ENCODE measurements at places on chromosomes 12 and 14.

DNA sequence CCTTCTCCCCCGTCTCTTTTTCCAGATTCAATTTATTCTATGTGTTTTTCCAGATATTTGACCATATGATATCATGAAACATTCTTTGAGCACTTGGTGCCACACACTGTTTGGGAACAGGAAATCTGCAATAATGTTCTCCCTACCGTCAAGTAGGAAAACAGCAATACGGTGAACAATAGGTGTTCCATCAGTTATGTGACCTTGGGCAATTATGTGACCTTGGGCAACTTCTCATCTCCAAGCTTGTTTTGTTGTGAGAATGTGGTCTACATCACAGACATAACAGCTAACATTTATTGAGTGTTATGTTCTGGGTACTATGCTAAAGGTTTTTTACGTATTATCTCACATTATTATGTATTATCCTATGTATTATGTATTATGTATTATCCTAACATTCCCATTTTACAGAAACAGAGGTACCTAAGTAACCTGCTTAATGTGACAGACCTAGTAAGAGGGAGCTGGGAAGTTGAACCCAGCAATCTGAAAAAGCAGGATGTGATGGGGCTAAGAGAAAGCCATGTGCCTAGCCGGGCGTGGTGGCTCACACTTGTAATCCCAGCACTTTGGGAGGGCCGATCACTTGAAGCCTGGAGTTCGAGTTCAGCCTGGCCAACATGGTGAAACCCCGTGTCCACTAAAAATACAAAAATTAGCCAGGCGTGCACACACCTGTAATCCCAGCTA, 1.2 kb upstream of the NEK9 start:
- DNase-seq, result no peak

GRCh38 chr14:50001151-50001998, 108.5 kb downstream of the ARF6 start:
- DNase-seq, result peak; percentile 60

GRCh38 chr14:79631276-79631675, 580.0 kb downstream of the DIO2 start:
- no peak for DNase-seq

GRCh38 chr12:122981036-122981471, 573 bp downstream of the ARL6IP4 start:
- peak; percentile 29 for DNase-seq

DNA sequence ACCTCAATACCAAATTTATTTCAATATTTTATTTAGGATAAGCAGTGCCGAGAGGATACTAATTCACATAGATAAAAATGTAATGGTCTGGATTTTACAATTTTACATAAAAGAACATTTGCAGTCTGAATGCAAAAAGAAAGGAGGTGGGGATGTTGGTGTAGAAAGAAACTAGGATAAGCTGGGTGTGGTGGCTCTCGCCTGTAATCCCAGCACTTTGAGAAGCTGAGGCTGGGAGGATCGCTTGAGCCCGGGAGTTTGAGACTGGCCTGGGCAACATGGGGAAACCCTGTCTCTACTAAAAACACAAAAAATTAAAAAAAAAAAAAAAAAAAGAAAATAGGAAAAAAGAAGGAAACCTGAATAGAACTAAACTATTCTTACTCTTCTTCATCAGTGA, 16.9 kb downstream of the SYCP3 start:
- DNase-seq, result no peak

DNA sequence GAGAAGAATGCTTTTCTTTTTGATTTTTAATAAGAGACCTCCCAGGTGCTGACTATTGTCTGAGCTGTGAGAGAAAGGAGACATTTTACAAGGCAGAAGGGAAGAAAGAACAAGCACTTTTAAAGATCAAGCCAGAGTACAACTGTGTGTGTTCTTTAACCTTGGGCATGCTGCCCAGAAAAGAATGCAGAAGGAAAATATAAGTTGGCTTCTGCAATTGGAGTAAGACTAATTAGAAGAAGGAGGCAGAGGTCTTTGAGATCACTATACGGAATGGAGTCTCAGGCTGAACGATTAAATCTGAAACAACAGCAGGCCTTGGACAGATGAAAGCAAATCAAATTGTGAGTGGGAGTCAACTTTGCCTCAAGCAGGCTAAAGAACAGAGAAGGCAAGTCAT, 230.5 kb downstream of the ATP23 start:
- no peak for DNase-seq

DNA sequence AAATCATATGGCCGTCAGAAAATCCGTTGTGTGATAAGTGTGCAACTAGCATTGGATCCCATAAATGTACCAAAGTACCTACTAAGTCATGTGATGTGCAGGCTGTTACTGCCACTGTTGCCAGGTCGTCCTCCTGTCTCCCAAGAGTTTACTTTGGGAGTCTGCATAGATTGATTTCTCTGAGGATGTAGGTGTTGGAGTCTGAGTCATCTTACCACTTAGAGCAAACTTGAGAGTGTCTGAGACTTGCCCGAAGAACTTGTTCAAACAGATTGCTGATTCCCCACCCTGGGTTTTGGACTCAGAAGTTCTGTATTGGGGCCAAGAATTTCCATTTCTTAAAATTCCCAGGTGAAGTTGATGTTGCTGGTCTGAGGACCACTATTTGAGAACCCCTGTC, 11.4 kb downstream of the TMX1 start:
- no peak for DNase-seq

DNA sequence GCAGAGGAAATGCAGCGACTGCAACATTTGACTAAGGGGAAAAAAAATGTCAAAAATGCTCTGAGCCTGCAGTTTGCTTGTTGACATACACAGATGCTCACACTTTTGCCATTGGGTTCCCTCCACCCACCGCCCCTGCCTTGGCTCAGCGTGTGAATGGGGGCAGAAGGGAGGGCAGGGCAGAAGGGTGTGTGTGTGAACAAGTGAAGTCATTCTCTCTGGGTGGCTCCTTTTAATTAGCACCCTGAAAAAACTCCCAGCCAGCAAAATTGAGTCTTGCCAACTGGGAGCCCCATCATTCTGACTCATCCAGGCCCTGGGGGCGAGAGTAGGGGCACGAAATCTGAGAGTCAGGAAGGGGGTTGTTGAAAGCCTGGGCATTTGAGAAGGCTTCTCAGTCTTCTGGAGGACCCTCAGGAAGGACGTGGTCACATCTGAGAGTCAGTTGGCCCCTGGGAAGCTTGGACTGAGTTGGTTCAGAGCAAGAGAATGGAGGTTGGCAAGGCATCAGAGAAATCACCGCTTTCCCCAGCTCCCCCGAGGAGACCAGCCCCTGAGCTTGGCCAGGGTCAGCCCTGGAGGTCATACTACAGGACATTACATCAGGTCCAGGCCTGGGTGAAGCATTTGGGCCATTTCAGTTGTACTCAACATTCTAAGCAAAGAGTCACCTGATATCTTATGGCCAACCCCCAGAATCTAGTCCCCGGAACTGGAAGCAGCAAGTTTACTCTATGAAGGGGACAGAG, 22.7 kb upstream of the KRT78 start:
- no peak for DNase-seq

DNA sequence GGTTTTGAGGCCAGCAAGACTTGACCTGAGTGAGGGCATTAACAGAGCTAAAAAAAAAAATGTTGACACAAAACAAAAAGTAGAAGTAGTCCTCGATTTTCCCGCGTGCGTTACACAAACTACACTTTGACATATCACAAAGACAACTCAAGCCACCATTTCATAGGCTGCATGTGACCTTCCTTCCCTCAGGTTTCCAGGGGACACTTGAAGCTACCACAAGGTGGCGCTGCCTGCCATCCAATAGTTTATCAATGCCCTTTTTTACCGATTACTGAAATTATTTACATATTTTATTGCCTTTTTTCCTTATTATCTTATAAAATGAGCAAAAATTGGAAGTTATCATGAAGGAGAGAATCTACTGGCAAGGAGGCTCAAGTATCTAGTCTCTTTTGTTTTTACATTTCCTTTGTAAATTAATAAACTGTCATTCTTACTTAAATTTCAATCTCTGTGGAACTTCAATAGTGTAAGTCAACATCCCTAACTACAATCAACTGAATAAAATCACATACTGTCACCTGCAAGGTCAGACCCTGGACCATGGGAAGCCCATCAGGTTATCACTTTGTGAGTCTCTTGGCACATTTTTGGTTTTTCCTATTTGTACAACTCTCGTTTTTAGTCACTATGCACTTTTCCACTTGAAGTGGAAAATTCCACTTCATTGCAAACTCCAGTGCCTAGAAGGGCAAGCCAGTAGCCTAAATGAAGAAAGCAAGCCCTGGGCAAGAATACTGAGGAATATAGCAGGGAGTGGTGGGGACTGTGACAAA, 84.6 kb upstream of the CPSF6 start:
- DNase-seq, result peak; percentile 73

- DNase-seq, result peak; percentile 26
Measured at GRCh38 chr12:46517579-46517962, 145.0 kb upstream of the SLC38A2 start.

GRCh38 chr12:127162902-127163301, 1104.1 kb upstream of the TMEM132C start:
- DNase-seq, result peak; percentile 86

DNA sequence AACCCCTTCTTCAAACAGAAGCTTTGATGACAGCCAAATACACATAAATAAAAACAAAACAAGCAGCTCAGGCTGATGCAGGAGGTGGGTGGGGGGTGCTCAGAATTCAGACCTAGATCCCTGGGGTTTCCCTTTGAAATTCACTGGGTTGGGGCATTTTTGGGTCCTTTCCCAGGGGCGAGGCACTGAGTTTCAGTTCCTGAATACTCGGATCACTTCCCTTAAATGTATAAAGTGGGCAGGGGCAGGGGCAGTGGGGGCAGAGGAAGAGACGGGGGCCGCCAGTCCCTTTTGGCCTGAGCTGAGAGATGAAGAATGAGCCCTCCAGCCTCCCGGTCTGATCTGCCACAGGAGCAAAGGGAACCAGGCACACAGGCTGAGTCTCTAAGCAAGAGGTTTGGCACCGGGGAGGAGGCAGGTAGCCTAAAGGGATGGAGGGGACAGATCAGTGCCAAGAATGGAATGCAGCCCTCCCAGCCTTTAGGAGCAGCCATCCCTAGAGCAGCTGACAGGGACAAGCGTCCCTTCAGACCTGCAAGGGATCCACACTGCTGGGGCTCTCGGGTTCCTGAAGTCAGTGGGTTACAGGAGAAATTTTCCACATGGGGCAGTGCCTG, 20.3 kb downstream of the KDM2B start:
- no peak for DNase-seq

- DNase-seq, result no peak
Measured at GRCh38 chr14:93096691-93097322, 18.9 kb downstream of the ITPK1 start.

DNA sequence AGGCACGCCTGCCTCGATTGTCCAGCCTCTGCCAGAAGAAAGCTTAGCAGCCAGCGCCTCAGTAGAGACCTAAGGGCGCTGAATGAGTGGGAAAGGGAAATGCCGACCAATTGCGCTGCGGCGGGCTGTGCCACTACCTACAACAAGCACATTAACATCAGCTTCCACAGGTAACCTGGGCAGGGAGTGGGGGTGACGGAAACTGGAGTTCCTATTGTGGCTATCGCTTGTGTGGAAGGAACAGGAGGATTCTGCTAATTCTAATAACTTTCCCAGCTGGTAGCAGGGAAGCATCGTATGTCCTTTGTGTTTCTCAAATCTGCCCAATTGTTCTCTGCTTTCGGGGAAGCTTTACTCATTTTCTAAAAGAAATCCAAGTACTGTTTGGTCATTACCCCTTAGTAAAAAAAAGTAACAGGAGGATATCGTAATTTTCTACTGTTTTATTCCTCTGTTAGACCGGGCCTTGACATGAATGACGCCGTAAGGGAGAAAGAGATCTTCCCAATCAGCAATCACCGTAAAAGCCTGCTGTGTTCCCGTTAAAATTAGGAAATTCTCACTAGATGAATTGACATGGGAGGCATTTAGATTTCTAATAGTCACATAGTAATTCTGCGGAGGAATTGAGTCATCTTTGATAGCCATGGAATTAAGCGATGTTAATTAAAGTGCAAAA, 449 bp downstream of the THAP2 start:
- peak; percentile 18 for DNase-seq

- DNase-seq, result no peak
Measured at GRCh38 chr14:95483309-95484165, 32.9 kb downstream of the SYNE3 start.

- DNase-seq, result no peak
Measured at GRCh38 chr14:35999294-35999693, 173.2 kb downstream of the BRMS1L start.

GRCh38 chr14:80809663-80810062, 131.9 kb downstream of the CEP128 start:
- no peak for DNase-seq

Data from common myeloid progenitor, CD34-positive (primary cell).